Hematopoietic multipotent progenitor cell treated with erythropoietin and hydrocortisone succinate and interleukin-3 and kit ligand, for 15 days (in vitro differentiated cells): ENCODE measurements at places on chromosomes 2 and 18.
A peak's percentile ranks its signal among the peaks of the same experiment; 100 is the strongest.

DNA sequence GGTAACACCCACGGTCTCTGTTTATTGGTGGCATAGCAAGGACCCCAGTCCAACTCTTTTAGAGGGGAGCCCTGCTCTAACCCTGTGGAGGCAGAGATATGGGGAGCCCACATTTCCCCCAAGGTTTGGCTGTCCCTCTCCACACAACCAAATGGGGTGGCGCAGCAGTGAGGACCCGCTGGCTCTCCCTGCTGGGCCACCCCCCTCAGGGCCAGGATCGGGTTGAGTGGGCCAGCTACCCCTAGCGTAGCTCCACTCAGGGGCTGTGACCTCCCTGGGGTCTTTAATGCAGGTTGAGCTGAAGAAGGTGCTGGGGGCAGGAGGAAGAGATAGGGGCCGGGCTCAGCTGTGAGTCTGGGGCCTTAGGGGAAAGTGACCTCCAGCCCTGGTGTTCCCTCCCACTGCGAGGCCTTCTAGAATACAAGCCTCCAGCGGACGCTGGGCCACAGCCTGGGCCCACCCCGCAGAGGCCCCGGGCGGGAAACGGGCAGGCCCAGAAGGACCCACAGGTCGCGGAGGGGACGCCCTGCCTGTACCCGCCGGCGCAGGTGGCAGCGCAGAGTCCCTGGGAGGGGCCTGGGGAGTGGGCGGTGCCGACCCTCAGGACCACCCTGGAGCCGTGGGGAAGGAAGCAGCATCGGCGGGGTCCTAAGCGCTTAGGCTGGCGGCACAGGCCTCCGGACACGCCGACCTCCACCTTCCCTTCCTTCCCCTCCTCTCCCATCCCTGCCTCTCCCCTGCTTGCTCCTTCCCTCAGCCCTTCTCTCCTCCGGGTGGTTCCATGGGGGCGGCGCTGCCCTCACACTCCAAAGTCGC lies 9.6 kb downstream of the CROCC2 start:
- DNase-seq, result no peak

DNA sequence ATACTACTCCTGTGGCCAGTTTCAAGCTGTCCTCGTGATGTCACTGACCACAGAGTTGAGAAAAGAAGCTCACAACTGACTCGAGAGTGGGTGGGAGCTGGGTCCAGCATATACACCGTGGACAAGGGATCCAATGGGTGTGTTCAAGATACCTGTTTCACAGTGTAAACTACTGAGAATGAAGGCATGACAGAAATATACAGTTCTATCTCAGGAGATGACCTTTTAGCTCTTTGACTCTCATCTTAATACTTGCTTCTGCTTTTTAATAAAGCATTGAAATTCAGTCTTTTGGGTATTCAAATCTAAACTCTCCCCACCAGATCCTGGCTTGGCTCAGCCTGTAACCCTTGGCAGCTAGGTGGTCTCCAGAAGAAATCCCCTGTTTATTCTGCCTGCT lies 130.1 kb downstream of the MAP2 start:
- DNase-seq, result no peak

DNA sequence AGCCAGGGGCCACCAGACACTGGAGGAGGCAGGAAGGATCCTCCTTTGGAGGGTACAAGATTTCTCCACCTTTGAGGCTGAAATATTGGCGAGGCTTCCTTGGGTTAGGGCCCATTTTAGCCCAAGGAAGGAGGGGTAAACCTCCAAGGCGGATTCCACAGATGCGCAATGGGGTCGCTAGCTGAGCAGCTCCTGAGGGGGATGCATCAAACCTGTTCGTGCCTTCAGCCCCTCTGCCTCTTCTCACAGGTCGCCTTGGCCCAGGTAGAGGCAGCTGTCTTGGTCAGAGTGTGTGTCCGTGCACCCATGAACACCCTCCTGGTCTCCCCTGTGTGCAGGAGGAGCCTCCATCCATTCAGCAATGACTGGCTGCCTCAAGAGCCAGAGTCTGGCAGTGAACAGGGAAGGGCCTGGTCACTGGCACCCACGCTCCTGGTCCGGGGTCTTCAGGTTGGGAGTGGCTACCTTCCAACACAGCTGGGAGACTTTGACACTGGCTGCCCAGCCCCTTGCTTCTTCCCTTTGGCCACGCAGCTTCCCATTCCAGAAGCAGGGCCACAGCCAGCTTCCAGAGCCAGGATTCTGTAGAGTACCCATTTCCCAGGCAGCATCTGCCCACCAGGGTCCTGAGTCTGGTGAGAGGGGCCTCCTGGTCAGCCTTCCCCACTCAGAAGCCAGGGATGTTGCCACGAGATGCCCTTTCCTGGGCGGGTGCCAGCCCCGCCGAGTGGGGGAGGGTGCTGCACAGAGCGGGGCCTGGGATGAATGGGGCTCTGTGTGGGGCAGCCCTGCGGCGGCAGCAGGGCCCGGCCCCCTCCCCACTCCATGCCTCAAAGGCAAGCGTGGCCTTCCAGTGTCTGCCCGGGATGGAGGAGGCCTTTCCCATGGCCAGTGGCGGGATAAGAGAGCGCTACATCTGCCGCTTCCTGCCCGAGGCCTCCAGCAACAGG lies 95.8 kb upstream of the GPC1 start:
- DNase-seq, result no peak

- DNase-seq, result no peak
Measured at GRCh38 chr2:20674309-20674965, 7.5 kb downstream of the GDF7 start.

GRCh38 chr18:58805467-58806187 lies 59.0 kb upstream of the ZNF532 start:
- no peak for DNase-seq

DNA sequence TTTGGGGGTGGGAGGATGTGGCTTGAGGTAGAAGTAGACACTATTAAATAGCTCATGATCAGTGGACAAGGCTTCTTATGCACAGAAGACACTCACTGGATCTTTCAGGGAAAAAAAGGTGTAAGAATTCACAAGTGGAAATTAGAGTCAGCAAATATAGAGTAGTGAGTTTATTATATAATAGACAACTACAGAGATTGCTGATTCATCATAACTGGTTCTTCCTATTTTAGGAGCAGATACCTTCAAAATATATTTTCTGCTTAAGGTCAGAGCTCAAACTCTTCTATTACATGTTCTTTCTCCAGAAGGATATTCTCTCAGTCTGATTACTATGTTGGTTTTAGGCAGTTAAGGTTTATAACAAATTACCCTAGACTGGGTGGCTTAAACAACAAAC lies 646.9 kb upstream of the CDH7 start:
- DNase-seq, result no peak

DNA sequence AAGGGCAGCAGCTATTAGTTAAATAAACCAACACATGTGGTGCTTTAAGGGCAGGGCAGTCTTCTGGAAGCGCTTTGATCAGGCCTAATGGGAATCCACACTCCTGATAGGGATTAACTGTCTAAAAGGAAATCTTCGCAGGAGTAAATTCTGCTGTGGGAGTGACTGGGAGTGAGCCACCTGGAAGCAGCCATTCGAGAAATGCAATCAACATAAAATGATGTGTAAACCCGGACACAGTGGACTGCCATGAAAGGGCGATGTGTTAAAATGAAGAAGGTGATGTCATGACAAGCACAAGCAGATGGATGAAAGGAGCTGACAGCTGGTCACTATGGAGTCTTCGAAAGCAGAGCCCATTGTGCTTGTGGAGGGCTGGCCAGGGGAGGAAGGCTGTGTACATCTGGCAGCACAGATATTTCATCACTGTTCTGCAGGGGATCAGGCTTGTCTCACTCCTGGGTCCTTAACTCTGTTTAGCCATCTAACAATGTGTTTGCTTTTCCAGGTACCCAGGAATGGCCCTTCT lies 24.8 kb upstream of the GALNT14 start:
- no peak for DNase-seq

GRCh38 chr2:177747384-177747783 lies 325.2 kb downstream of the PDE11A start:
- no peak for DNase-seq

DNA sequence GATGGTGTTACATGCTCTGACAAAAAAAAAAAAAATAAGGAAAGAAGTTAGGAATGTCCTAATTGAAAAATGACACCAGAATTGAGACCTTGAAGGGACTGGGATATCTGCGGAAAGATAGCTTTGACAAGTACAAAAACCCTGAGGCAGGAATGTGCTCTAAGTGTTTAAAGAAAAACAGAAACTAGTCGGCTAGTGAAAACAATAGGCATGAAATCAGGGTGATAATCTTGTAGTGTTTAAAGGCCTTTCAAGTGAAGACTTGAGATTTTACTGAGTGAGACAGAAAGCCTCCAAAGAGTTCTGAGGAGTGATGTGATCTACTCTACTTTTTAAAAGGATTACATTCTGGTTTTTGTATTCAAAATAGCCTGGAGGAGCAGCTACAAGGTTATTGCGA lies 107.4 kb downstream of the COBLL1 start:
- no peak for DNase-seq

DNA sequence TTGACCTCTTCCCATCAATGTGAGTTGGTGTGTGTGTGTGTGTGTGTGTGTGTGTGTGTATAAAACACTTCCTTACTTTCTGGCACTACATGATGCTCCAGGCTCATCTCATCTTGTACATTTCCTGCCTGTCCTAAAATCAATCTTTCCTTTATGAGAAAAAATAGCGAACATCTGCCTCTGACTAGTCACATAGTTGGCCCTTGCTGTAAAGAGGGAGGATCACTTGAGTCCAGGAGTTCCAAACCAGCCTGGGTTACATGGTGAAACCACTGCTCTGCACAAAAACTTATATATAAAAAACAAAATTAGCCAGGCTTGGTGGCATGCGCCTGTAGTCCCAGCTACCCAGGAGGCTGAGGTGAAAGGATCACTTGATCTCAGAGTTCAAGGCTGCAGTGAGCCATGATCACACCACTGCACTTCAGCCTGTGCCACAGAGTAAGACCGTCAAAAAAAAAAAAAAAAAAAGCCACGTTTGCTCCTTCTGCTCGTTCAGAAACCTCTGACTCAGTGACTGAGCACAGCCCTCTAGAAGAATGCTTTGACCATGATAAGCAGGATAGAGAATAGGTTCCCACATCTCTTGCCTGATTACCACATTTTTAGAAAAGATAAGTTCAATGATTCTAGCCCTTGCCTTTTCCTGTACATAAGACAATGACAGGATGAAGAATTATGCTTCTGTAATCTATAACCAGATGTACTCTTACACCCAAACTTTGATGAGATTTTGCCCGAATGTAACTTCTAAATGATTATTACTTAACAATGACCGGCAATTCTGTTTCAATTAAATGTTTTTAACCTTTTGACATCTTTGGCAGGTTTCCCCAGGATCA lies 45.2 kb upstream of the ST3GAL5 start:
- peak; percentile 4 for DNase-seq

GRCh38 chr2:88575051-88575450 lies 52.2 kb downstream of the EIF2AK3 start:
- no peak for DNase-seq

DNA sequence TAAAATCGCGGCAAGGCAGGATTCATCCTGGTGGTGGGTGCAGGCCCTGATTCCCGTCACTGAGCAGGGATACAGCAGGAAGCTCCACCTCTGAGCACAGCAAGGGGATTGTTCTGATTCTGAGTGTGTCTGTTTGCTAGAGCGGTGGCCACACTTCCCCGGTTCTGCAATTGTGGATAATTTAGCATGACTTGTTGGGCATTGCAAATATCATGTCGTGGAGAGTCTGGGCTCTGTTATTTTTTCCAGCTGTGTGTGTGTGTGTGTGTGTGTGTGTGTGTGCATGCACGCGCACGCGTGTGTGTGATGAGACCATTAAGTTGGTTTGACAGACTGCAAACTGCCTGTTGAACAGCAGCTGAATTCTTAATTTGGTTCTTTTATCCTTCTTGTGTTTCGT lies 4.1 kb upstream of the TMEM18 start:
- DNase-seq, result no peak

DNA sequence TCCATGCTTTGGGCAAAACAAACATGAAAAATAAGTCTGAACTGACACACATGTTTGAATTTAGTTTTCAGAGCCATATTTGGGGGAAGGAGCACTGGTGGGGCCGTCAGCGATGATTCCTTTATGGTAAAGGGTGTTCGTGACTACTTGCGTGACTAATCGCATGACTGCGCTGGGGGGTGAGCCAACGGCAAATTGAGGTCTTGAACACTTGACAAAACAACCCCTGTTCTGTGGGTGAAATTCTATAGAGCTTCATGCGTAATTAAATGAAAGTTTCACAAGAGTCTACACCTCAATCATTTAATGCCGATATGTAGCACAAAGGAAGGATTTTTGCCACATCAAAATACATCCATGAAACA lies 127.5 kb upstream of the CYP1B1 start:
- DNase-seq, result no peak

GRCh38 chr2:203722411-203722810 lies 16.0 kb downstream of the CD28 start:
- no peak for DNase-seq

DNA sequence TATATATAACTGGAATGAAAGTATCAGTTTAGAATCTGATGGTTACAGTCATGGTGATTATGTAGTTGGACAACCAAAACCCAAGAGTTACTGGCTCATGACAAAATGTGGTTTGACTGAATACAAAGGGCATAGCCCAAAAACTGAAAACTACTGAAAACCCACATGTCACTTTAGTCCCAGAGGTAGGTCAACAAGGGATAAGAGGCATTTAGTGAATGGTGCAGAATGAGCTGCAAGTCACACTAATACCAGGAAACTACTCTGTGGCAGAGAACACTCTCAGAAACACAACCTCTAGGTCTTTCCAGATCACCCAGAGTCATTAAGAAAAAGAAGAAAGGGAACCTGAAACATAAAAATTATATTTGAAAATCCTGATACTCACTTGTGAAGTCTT lies 154.5 kb downstream of the AGPS start:
- no peak for DNase-seq

GRCh38 chr2:184596819-184597411 lies 1.4 kb upstream of the ZNF804A start:
- no peak for DNase-seq

- no peak for DNase-seq
Measured at GRCh38 chr18:32349728-32350395, 120.8 kb downstream of the GAREM1 start.

DNA sequence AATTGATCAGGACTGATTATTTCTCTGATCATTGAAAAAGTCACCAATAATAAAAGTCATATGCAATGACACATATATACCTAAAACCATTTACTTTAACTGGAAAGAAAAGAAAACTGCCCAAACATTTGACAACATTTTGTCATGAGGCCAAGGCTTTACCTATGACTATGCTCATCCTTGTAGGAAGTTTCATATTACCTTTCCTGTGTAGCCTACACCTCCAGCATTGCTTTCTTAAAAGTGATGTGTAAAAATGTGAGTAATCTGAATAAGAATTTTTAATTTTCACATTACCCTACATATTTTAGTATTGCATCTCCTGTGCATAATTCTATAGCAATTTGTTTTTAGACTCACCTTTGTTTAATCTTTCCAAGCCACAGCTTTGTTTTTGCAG lies 419.8 kb upstream of the FIGN start:
- no peak for DNase-seq

- DNase-seq, result no peak
Measured at GRCh38 chr2:217248312-217248935, 388.6 kb upstream of the TNP1 start.
